Heart right ventricle (tissue), 16 donors: ENCODE measurements at places on chromosomes 16 and 17. TPM values are rescaled to one million over a fixed set of nuclear protein-coding genes. Genes with fewer than 3 reads are reported as not detected.

NLRC5 gene
- 9.9 TPM for total RNA-seq

MT1G gene
- total RNA-seq = not detected

DNA sequence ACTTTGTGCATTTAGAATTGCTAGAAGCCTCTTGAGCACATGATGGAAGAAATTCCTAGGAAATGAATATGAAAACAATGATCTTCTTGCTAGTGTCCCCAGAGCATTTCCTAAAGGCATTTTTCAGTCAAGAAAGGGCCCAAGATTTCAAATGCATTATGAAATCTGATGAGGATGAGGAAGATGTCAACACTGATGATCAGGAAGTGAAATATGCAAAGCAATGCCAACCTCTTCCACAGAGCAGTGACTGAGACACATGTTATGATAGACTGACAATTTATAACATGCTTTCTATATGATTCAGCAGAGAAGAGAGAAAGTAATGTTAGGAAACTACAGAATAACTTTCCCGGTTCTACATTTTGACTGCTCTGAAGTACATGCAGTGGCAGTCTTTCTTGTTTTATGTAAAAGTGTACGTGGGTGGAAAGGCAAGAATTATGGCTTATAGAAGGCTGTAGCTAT is 859.1 kb upstream of the GOT2 start:
- no peak for DNase-seq

GRCh38 chr16:8831871-8832716 is 34.5 kb downstream of the PMM2 start:
- no peak for DNase-seq

DNA sequence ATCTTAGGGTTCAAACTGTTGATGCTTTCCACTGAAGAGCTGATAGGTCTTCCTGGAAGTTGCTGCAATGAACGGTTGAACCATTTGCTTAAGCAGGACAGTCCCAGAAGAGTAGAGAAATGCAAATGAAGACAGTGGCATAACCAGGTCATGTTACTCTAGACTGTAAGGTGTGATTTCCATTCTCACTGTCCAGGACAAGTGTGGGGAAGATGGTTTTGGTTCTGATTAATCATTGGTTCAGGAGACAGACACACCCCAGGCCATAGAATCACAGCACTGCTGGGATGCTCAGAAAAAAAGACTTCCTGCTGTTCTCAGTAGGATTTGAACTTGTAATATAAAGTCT is 34.8 kb upstream of the XYLT2 start:
- DNase-seq = no peak

- no peak for DNase-seq
Observed at GRCh38 chr17:4407851-4408250, 25.9 kb upstream of the SPNS3 start.
